ENCODE measurements at places on chromosomes 3 and 15. TPM values are rescaled to one million over a fixed set of nuclear protein-coding genes. Genes with fewer than 3 reads are reported as not detected.

The ITIH1 gene
- total RNA-seq, result 1.3 TPM

The ABI3BP gene
- total RNA-seq, result 51.0 TPM

The ACP3 gene
- 21.8 TPM for total RNA-seq

The NEK11 gene
- total RNA-seq, result 14.9 TPM

The FBXL22 gene
- total RNA-seq, result 1.9 TPM

The POLR2M gene
- 273 TPM for total RNA-seq

GRCh38 chr15:86329311-86330013 lies 249.8 kb downstream of the AGBL1 start:
- DNase-seq, result no peak

DNA sequence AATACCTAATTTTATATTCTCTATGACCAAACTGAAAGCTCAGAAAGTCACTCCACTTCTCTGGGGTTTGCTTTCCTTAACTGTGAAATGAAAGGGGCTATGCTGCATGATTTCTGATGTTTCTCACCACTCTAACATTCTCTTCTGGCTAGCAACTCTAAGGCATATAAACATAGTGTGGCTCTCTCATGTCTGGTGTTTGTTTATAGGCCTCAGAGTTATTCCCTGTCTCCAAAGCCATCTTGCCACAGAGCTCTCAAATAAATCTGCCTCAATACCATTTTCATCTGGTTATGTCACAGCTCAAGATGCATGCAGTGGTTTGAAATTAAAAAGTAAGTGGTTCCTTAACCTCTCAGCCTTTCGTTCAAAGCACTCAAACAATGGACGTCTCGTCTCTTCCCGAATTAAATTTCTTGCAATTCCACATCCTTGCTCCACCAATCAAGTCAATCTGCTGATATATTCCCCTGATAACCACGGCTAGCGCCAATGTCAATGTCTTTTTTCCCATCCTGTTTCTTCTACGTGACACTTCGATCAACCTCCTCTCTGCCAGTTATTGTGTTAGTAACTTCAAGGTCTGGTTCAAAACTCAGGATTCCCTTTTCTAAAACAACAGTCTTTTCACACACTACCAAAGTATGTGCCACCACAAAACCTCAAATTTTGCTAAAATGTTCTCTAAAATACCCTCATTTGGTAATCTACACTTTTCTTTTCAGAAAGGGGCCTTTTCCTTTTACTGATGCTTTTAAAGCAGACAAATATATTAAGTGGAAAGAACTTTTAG lies 16.0 kb downstream of the TOMM70 start:
- no peak for DNase-seq

DNA sequence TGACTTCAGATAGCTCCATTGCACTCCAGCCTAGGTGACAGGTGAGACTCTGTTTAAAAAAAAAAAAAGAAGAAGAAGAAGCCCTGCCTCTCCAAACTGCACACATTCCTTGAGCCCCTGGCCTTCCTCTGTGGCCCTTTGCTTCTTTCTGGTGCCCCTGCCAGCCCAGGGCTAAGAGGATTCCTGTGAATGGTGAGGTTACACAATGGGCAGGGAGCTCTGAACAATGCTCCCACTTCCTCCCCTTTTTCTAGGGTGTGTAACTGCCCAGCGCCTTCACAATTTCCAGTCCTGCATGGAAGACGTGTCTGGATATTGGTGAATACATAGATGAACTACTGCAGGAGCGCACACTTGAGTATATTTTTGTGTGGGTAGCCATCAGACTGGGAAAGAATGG lies 3.6 kb upstream of the AMOTL2 start:
- no peak for DNase-seq

- DNase-seq, result peak; percentile 27
Measured at GRCh38 chr3:20080956-20081554, 40.8 kb downstream of the KAT2B start.

GRCh38 chr3:146259880-146260589 lies 9.1 kb upstream of the PLSCR4 start:
- no peak for DNase-seq

DNA sequence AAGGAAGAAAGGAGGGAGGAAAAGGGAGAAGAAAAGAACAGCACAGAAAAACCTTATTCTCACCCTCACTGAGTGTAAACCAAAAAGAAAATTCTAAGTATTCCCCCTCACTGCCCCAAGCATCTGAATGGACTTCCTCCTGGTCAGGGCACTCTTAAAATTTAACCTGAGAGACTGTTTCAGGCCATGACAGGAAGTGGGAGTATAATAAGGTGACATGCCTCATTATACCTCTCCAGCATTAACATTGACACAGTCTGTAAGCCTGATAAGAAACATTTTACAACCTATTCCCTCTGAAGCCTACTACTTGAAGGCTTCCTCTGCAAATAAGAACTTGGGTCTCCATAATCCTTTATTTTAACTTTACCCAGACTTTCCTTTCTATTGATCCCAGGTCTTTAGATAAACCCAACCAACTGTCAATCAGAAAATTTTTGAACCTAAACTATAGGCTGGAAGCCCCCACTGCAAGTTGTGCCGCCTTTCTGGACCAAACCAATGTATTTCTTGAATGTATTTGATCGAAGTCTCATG lies 41.7 kb downstream of the SLCO2A1 start:
- no peak for DNase-seq

DNA sequence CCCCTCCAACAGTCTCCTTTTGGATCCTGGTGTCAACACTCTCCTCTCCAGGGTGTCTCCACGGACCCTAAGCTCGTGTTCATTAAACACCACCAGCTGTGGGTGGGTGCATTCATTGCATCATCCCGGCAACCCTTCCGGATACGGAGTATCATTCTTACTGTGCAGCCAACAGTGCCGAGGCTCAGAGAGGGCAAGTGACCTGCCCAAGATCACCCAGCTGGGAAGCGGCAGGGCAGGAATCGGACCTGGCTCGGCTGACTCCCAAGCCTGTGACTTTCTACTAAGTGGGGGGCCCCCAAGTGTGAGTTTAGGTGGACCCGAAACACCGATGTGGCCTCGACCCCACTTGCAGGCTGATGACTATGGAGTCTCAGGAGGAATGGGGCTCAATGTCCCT lies 20.4 kb downstream of the H1-8 start:
- no peak for DNase-seq

DNA sequence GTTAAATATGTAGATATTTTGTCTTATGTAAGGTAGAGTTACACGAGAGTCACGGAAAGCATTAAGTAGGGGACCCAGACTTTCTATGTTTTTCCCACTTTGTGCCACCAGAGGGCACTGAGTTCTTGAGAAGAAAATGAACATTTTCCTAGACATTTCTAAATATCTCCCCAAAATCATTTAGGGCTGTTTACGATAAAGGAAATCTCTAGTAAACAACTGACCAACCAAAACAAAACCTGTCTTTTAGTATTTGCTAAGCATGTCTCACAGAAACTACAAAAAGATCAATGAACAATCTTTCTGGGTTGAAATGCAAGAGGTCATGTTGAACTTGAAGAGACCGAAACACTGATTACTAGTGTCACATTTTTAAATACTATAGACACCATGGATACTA lies 16.1 kb downstream of the POU1F1 start:
- DNase-seq, result peak; percentile 3

GRCh38 chr15:65338823-65339222 lies 34.3 kb downstream of the RNU5B-1 start:
- no peak for DNase-seq

DNA sequence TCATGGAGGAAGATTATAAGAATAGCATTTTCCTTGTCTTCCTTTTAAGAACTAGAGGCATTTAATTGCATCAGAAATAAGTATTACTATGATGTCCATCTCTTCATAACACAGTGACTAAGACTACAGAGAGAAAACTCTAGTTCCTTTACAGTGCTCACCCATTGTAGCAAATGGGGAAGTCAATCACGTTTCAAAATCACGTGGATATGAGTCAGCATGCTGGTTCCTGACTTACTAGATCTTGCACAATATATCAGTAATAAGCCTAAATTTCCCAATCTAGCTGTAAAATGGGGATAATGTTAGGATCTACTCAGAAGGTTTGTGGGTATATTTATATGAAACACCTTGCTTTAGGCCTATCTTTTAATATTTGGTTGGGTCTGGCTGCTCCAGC lies 254.8 kb upstream of the EOMES start:
- no peak for DNase-seq

Data from skin of body (tissue), 3 donors.